Stimulated activated CD4-positive, alpha-beta T cell treated with anti-CD3 and anti-CD28 coated beads, Interleukin-4, amount 100 ng/mL, for 48 hours (primary cell): ENCODE measurements at places on chromosomes 3 and 15.

DNA sequence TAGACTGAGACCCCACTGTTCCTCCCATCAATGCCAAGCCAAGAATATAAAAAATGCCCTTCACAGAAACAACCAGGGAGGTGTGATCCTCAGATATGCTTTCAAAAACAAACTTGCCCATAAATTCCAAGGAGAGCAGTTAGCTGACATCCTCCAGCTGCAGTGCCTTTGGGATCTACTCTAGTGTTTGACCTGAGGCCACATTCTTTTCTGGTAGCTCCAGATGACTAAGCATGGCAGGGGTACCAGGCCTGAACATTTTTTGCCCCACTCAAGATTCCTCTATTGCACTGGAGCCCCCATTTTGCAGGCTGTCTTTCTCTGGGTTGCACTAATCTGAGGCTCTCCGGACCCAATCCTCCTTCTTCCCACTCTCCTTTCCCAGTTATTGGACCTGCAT, 27.9 kb upstream of the ACP3 start:
- no peak for DNase-seq

DNA sequence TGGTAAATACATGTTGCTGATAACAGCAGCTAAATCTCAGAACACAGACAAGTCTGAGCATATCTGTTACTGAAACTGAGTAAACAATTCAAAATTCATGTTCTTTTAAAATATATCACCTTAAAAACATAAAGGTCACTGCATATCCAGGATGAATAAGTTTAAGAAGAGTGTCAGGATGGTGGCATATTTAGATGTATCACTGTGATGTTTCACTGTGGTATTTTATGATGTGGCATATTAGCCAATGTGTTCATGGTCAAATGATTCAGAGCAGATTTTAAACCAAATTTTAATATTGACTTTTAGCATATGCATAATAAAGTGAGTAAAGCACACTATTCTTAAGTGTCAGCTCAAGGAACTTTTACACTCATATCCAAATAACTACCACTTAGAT, 346.4 kb upstream of the DPPA4 start:
- no peak for DNase-seq

DNA sequence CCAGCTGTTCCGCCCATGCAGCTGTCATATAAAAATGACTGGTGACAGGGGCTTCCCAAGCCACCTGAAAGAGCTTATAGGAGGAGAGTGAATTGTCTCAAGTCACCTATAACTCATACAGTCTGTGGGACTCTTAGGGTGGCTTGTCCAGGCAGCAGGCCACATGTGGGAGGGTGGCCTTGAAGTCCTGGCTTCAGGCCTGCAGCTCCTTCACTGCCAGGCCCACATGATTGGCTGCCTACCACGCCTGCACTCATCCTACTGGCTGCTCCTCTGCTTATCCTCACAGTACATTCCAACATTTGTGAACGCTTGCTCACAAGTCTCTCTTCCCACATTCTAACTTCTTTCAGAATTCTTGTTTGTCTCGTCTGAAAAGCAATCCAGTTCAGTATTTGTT, 41.1 kb upstream of the TIPARP start:
- no peak for DNase-seq

DNA sequence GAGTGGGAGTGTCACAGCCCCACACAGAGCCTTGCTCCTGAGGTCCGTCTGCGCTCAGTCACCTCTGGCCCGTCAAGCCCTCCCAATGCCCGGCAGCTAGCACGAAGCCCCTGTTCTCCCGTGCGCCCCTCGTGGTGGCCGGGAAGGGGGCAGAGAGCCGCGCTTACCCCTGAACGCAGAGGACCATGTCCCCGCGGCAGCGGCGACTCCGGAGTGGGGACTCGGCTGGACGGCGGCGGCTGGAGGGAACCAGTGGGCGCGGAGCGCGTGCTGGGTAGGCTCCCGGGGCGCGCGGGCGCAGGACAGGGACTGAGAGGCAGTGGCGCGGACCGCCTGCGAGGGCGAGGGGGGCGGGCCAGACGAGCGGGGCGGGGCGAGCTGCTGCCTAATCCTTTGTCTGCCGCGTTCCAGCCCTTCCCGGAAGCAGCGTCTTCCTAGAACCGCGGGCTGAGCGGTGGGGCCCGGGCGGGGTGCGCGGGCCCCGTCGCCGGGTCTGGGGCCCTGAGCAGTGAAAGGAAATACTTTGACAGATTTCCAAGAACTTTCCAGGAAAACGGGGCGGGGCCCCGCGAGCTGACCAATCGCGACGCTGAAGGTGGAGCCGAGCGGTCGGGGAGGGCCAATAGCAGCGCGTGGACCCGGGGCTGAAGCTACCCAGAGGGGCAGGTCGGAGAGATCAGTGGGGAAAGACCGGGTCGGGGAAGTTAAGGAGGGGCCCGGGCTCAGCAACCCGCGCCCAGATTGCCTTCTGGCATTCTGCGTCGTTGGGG, at the start of gene CISH:
CISH (minus strand) TSS at position 311 of the 770 bp plus-strand sequence; CDS start at position 187, 124 bp downstream.
- DNase-seq = peak; percentile 96

DNA sequence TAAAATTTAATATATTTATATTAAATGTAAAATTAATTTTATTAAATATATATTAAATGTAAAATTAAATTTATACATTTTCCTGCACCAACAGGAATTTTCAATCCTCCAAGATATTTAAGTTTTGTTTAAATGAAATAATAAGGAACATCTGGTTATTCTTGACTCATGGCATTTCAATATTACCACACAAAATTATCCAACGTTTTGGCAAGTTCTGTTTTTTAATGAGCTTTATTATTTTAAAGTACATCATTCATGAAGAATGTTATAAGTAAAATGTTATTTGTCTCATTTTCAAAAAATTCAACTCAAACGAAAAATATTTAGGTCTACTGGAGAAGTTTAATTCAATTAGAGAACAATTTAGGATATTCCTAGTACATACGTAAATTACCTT, 811.4 kb downstream of the NAALADL2 start:
- DNase-seq = no peak

- no peak for DNase-seq
Measured at GRCh38 chr3:58353722-58354553, 21.2 kb downstream of the PXK start.

DNA sequence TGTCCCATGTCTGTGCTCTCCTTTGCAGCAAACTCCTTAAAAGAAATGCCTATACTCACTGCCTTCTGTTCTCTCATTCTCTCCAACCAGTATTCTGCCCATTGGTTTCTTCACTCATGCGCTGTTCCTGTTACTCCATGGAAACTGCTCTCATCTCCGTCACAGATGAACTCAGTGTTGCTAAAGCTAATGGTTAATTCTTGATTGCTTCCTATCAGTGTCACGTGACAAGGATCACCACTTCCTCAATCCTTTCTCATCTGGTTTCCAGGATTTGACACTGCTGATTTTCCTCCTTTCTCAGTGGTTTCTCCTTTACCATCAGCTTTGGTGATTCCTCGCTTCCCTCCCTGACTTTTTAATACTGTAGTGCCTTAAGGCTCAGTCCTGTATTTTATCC, 2.6 kb downstream of the DPH3 start:
- DNase-seq = no peak

GRCh38 chr15:77475898-77476297, 55.2 kb downstream of the HMG20A start:
- no peak for DNase-seq

GRCh38 chr3:32302601-32303398, 64.3 kb downstream of the CMTM8 start:
- DNase-seq = no peak

- DNase-seq = no peak
Measured at GRCh38 chr3:138451595-138452162, 17.3 kb downstream of the ESYT3 start.

- no peak for DNase-seq
Measured at GRCh38 chr3:155972885-155973584, 102.6 kb downstream of the GMPS start.

DNA sequence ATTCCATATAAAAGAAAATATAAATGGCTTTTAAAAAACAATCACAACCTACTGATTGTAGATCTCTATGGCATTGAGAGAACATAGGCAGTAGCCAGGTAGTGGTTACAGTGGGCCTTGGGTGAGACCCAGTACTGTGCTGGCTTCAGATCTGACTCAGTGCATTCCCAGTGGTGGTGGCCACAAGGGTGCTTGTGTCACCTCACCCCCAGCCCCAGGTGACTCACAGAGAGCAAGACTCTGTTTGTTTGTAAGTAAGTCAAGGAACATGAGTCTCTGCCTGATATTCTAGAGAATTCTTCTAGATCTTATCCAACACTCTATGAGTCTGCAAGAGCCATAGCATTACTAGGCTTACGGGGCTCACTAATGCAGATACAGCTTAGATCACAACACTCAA, 118.8 kb upstream of the AZI2 start:
- no peak for DNase-seq

DNA sequence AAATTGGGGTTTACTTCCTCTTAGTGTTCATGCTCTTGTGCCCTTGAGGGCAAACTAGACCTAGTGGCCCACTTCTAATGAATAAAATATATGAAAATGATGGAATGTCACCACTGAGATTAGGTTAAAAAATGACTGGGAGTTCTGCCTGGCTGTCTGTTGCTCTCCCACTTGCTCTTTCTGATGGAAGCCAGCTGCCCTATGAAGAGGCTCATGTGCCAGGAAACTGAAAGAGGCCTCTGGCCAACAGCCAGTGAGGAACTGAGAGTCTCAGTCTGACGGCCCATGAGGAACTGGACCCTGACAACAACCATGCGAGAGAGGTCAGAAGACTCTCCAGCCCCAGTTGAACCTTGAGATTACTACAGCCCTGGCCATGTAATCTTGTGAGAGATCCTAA, 107.1 kb upstream of the FHIT start:
- no peak for DNase-seq

GRCh38 chr3:165201964-165202363, 5.8 kb upstream of the SLITRK3 start:
- no peak for DNase-seq
